Inflammatory macrophage treated with lipopolysaccharide for 1 hour (primary cell): ENCODE measurements at places on chromosomes 3 and 15.

GRCh38 chr3:146222204-146223046 lies 28.5 kb downstream of the PLSCR4 start:
- no peak for DNase-seq

- DNase-seq: no peak
These were observed 207.0 kb upstream of the ATP10A start for GRCh38 chr15:26070095-26070532.

- peak; percentile 51 for DNase-seq
These were observed 91.3 kb downstream of the TMEM266 start for GRCh38 chr15:76150971-76151598.

DNA sequence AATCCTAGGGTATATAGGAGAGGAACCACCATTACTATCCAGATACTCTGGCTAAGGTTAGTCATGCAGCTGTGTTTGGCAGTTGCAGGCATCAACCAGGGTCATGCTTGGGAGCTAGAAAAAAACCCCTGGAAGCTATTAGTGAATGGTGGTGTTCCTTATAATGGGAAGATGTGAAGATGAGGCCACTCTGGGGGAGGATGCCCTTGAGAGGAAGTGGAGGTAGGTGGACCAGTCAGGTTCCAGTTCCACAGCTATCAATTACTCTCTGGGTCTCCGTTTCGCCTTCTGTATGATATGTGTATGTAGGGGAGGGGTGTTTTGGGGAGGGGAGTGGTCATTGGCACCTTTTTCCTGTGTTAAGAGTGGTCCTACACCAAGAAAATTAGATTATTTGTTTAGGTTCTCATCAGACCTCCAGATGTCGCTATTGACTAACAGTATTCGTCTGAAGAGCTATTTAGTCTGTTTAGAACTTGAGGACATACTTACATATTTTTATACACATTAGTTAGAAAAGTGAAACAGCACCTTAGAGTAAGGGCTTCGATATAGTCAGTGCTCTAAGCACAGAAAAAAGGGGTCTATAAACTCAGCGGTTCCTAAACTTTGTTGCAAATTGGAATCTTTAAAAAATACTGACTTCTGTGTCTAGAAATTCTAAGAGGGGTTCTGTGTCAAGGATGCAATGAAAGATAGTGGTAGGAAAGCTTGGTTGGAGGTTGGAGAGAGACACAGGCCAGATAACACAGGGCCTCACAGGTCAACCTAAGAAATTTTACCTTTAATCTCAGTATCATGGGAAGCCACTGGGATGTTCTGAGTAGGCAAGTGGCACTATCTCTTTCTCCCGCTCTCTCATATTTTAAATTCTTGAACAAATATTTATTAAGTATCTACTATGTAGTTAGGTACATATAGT lies 9.1 kb upstream of the HPS3 start:
- peak; percentile 47 for DNase-seq

- no peak for DNase-seq
These were observed 17.4 kb upstream of the COL8A1 start for GRCh38 chr3:99620976-99621375.

- DNase-seq: no peak
These were observed 68.7 kb downstream of the GAP43 start for GRCh38 chr3:115691964-115692363.

DNA sequence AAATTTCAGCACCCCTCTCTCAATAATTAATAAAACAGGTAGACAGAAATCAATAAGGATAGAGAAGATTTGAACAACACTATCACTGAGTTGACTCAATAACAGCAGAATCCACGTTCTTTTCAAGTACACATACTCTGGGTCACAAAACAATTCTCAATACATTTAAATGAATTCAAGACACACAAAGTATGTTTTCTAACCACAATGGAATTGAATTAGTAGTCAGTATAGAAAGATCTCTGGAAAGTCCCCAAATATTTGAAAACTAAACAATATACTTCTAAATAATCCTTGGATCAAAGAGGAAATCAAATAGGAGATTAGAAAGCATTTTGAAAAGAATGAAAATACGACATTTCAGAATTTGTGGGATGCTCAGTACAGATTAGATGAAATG lies 40.0 kb downstream of the TKT start:
- DNase-seq: no peak

- DNase-seq: no peak
These were observed 7.0 kb upstream of the TM4SF18 start for GRCh38 chr3:149340310-149340933.

DNA sequence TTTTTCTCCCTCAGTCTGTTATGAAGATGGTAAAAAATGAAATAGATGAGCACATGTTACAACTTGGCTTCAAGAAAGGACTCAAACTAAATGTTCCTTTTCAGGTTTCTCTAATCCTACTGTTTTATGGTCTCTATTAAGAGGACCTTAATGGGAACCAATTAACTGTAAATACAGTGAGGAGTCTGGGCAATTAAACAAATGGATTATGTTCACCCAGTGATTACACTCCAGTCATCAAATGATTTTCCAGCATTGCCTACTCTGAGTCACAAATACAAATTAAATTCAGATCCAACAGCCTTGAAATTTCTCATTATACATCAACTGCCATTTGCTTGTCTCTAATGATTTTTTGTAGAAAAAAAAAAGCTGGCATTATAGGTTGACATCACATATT lies 129.2 kb downstream of the NEK10 start:
- DNase-seq: no peak

GRCh38 chr3:129553719-129554118 lies 10.7 kb downstream of the H1-8 start:
- DNase-seq: peak; percentile 80

GRCh38 chr15:59590027-59590426 lies 21.6 kb upstream of the GCNT3 start:
- no peak for DNase-seq

- peak; percentile 11 for DNase-seq
These were observed 5.9 kb upstream of the ADGRG7 start for GRCh38 chr3:100603469-100603868.

- DNase-seq: no peak
These were observed 138.8 kb downstream of the PDZRN3 start for GRCh38 chr3:73485877-73486330.

DNA sequence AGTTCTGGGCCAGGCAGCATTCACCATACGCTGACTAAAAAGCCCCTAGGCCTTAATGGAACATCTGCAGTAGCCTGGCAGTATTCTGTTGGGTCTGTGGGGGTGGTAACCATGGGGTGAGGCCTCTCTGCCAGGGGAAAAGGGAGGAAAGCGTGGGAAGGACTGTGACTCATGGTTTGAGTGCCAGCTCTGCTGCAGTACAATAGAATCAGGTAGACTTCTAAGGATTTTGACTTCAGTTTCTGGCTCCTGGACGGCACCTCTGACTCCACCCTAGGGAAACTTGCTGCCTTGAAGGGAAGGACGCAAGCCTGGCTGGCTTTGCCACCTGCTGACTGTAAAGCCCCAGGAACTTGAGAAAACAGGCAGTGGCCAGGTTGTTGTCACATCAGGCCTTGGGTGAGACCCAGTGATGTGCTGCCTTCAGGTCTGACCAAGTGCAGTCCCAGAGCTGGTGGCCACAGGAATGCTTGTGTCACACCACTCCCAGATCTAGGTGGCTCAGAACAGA lies 148.6 kb downstream of the SUCNR1 start:
- peak; percentile 72 for DNase-seq

DNA sequence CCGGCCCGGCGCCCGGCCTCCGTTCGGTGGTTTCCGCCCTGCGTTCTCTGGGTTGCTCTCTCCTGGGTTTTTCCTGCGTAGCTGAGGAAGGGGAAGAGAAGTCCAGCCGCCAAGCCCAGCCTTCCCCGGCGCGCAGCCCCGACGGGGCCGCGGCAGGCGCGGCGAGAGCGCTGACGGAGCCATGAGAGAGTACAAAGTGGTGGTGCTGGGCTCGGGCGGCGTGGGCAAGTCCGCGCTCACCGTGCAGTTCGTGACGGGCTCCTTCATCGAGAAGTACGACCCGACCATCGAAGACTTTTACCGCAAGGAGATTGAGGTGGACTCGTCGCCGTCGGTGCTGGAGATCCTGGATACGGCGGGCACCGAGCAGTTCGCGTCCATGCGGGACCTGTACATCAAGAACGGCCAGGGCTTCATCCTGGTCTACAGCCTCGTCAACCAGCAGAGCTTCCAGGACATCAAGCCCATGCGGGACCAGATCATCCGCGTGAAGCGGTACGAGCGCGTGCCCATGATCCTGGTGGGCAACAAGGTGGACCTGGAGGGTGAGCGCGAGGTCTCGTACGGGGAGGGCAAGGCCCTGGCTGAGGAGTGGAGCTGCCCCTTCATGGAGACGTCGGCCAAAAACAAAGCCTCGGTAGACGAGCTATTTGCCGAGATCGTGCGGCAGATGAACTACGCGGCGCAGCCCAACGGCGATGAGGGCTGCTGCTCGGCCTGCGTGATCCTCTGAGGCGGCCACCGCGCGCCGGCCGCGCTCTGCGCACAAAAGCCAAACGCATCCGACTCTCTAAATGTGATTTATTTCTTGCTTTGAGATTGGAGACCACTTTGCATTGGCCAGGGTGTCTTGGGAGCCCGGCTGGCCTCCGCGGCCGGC lies 727 bp downstream of the RAP2B start:
- peak; percentile 70 for DNase-seq

- DNase-seq: no peak
These were observed 202.8 kb upstream of the MRPL3 start for GRCh38 chr3:131705558-131706051.

GRCh38 chr15:49712846-49713450 lies 92.1 kb downstream of the DTWD1 start:
- DNase-seq: peak; percentile 44

- DNase-seq: peak; percentile 81
These were observed 13.5 kb upstream of the TIPIN start for GRCh38 chr15:66369773-66370651.

- DNase-seq: no peak
These were observed 556.5 kb upstream of the KCNMB2 start for GRCh38 chr3:177979703-177980102.

- DNase-seq: peak; percentile 83
These were observed 22.7 kb downstream of the ABHD6 start for GRCh38 chr3:58260261-58260731.

DNA sequence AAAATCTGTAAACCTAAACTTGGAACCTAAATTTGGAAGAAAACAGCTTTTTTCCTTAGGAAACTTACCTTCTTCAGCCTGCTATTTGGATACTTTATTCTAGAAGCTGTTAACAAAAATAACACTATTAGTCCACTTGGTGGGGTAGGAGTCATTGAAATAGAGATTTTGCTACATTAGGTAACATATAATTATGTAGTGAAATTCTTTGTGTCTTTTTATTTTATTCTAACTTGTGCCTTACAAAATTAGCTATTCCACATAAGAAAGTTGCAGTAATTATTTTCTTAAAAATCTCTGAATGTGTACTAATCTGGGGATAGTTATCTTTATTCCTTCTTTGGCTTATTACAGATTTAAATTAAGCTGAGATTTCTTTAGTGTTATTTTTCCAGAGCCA lies 360.4 kb upstream of the ROBO2 start:
- DNase-seq: no peak

DNA sequence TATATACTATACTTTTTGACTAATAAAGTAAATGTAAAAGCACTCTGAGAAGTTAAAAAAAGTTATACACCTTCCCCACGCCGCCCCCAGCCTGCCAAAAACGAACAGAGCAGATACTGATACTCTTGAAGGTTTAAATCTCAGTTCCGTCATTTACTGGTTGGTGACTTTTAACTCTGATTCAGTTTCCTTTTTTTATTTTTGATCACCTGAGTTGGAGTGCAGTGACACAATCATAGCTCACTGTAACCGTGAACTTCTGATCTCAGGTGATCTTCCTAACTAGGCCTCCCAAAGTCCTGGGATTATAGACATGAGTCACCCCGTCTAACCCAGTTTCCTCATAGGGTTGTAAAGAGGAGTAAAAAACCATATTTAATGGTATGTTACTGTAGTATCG lies 3.3 kb upstream of the TIPIN start:
- DNase-seq: no peak

DNA sequence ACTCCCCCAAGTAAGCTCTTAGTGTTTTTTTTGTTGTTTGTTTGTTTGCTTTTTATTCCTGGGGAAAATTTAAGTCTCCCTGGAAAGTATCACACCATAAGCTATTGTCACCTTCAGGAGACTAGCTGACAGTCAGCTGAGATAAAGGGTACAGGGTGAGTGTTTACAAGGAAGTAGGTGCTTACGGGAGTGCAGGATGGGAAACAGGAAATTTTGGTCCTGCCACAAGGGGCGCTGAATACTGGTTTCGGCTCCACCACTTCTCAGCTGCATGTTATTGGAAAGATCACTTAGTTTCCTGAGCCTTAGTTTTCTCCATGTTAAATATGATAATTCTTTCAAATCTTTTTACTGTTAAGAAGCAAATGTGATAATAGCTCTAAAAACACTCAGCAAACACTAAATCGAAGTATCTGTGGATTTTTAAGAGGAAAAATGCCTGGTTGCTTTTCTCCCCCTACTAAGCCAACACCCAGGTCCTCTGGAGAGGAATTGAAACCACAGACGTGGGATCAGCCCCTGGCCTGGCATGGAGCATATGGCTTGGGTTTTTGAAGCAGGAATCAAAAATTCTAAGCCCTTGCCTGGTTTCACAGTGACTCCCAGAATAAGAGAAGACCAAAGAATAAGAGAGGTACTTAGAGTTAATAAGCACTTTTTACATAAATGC lies 90.7 kb downstream of the SCN11A start:
- peak; percentile 44 for DNase-seq

DNA sequence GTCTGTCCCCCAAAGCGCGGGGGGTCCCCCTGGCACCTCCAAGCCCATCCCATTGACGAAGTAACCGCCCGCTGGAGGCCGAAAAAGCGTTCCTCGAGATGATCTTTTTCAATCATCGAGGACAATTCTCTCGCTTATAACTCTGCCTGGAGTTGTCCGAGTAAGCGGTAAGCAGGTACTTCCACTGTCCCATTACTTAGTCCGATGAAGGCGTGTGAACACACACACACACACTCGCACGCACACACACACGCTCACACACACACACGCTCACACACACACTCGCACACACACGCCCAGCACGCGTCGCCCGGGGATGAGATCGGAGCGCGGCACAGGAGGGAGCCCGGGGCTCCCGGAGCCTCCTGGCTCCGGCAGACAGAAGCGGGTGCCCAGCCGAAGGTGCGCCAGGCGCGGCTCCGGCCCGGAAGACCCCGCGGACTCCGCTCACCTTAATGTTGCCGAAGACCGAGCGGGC lies 430 bp downstream of the SLCO2A1 start:
- no peak for DNase-seq

GRCh38 chr15:20345401-20345958 lies 196.1 kb downstream of the GOLGA6L6 start:
- DNase-seq: no peak

GRCh38 chr3:44321335-44321734 lies 17.2 kb upstream of the TCAIM start:
- no peak for DNase-seq

GRCh38 chr3:188776447-188776846 lies 395.3 kb upstream of the TPRG1 start:
- no peak for DNase-seq

- DNase-seq: no peak
These were observed 8.7 kb upstream of the VIPR1 start for GRCh38 chr3:42493798-42494151.

- no peak for DNase-seq
These were observed 252.7 kb downstream of the EPHA3 start for GRCh38 chr3:89360156-89360555.
